CD4-positive, alpha-beta T cell treated with Interferon gamma for 1 hour (primary cell): ENCODE measurements at places on chromosomes 1 and 21.
A peak's percentile ranks its signal among the peaks of the same experiment; 100 is the strongest.

- no peak for DNase-seq
Observed at GRCh38 chr1:112589766-112590165, 29.2 kb downstream of the ST7L start.

- no peak for DNase-seq
Observed at GRCh38 chr1:220451532-220451931, 76.4 kb upstream of the MARK1 start.

GRCh38 chr1:1630965-1631781 lies 800 bp upstream of the MMP23B start:
- peak; percentile 41 for DNase-seq

GRCh38 chr21:17688912-17689874 lies 76.5 kb upstream of the BTG3 start:
- DNase-seq, result peak; percentile 44

- no peak for DNase-seq
Observed at GRCh38 chr1:180234369-180235076, 4.5 kb downstream of the LHX4 start.

- DNase-seq, result peak; percentile 75
Observed at GRCh38 chr1:169106095-169106920, at the start of gene ATP1B1. ATP1B1 (plus strand) TSS chr1:169106690; CDS start chr1:169106830, 140 bp downstream.

DNA sequence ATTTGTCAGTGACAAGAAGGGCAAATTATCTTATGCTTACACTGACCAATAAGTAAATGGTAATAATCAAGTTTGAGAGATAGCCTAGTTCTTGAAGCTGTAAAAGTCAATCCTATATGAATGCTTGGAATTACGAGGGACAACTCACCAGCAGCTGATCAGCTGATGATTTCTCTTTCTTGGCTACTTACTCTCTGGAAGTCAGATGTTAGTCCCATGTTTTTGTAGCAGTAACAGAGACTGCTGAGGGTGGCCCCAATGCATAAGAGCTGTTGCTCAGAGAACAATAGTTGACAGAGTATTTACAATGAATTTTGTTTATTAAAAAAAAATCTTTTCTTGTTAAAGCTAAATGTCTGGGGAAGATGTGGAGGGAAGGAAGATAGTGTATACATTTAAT lies 39.3 kb downstream of the CD160 start:
- DNase-seq, result no peak

DNA sequence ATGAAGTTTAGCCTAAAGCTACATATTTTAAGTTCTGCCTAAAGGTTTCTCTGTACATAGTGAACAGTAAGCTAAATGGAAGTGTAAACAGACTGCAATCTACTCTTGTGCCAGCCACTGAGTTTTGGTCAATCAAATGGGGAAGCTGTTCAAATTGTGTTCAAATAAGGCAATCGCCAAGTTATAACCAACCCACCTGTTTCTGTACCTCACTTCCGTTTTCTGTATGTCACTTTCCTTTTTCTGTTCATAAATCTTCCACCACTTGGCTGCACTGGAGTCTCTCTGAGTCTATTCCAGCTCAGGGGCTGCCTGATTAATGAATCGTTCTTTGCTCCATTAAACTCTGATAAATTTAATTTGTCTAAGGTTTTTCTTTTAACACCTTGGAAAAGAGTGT lies 10.8 kb upstream of the THEM4 start:
- no peak for DNase-seq

GRCh38 chr1:34292472-34292871 lies 115.8 kb downstream of the C1orf94 start:
- DNase-seq, result no peak

DNA sequence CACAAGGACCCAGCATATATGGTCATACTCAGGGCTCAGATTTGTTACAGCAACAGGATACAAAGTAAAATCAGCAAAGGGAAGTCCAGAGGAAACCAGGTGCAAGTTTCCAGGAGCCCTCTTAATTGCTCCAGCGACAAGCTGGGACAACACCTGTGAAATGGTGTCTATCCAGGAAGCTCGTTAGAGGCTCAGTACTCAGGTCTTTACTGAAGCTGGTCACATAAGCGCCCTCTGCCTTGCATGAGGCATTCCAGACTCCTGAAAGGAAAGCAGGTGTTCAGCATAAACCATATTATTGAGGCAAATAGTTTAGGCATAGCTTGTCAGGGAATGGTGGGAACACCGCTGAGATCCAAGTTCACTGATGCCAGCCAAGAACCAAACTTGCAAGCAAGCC lies 231.0 kb downstream of the SLC35F3 start:
- no peak for DNase-seq

GRCh38 chr1:160449494-160449893 lies 49.1 kb downstream of the VANGL2 start:
- no peak for DNase-seq

- DNase-seq, result peak; percentile 84
Observed at GRCh38 chr1:244047621-244048255, 3.3 kb upstream of the ZBTB18 start.

DNA sequence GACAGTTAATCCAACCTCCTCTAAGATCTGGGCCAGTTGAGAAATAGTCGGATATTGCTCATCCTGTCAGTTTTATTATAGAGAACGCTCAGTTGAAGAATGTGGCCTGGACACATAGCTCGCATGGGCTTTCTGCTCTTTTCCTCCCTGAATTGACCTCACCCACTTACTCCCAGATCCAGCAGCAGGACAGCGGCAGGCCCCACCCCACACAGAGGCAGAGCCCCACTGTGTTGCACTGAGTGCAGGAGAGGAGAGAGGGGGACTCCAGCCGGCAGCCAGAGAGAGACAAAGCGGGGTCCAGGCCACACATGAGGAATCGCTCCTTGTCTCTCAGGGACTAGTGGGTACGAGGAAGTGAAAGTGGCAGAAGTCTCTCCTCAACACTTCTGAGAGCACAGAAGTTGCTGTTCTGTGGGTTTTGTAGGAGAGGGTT lies 78.6 kb downstream of the LAMC1 start:
- DNase-seq, result no peak

- no peak for DNase-seq
Observed at GRCh38 chr21:45071078-45071873, 3.1 kb upstream of the ADARB1 start.

DNA sequence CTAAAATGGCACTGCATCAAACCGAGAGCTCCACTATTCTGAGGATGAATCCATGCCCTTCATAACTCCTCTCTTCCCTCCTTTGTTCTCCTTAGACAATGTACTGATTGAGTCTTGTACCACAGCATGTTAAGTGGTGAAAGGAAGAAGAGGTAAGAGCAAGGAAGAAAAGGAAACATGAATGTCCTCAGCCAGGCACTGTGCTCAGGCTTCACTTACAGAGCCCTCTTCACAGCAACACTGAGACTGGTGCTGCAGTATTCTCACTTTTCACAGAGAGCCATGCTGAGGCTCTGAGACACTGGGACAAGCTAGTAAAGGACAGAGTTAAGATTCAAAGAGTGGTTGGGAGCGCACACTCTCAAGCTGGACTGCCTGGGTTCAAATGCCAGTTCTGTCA lies 143.5 kb downstream of the AKT3 start:
- DNase-seq, result no peak

DNA sequence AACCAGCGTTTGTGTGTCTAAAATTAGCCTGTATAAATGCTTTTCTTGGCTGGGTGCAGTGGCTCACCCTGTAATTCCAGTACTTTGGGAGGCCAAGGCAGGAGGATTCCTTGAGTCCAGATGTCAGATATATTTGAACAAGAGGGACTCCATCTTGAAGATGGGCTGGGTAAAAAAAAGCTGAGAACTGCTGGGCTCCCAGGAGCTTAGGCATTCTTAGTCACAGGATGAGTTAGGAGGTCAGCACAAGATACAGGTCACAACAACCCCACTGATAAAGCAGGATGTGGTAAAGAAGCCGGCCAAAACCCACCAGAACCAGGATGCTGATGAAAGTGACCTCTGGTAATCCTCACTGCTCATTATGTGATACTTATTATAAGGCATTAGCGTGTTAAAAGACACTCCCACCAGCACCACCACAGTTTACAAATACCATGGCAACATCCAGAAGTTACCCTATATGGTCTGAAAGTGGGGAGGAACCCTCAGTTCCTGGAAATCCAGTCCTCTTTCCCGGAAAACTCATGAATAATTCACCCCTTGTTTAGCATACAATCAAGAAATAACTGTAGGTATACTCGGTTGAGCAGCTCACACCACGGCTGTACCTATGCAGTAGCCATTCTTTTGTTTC lies 36.2 kb upstream of the ZNF496 start:
- DNase-seq, result peak; percentile 17

DNA sequence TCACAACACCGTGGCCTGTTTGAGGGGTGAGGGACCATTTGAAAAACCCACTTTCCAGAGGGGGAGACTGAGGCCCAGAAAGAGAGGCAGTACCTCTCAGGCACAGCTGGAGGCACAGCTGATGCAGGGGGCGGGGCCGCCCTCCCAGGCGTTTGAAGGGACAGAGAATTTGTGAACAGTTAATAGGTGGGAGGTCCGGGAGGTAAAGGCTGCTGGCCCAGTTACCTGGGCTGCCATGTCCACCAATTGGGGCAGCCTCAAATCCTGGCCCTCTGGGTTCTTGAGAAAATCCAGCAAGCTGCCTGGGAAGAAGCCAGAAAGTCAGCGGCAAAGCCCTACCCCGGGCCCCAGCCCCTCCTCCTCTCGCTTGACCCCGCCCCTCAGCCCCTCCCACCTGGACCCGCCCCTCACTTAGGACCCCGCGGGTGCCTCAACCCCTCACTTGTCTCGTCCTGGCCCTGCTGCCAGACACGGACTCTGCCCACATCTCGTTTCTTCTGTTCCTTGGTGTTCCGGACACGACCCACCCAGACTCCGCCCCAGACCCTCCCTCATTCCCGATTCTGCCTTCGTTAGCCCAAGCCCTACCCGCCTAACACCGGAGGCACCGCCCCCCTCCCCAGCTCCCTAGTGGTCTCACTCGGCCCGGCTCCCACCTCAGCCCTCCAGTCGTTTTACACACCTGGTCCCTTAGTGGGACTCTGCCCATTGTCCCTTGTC lies 10.8 kb upstream of the AHDC1 start:
- DNase-seq, result no peak

DNA sequence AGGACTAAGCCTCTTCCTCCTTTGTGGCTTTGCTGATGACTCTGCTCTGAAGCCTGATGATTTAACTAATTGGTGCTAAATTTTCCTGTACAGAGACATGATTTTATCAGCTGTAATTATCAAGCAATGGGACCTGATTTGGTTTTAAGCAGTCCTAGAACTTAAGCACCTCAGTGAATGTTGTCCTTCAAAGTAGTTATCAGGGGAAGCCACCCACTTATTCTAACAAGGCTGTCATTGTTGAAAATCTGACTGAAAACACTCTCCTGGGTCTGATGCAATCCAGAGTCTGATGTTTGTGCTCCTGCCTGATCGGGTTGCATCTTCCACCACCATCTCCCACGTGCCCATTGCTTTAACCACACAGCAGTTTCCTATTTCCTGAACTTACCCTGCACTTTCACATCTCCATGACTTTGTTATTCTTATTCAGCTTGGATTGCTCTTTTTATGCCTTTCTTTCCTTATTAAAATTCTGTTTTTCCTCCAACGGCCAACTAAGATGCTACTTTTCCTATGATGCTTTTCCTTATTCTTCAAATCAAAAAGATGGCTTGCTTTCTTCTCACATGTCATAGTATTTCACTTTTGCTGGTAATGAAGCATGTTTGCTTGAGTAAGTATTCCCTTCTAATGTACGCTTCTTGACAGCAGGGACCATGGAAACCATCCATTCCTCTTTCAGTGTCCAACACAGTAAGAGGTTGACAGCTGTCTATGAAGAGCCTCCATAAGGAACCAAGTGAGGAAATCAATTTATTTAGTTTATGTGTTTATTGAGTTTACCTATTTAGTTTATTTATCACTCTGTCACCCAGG lies 55.0 kb downstream of the S1PR1 start:
- peak; percentile 26 for DNase-seq
